ENCODE measurements at places on chromosomes 12 and 14. TPM values are rescaled to one million over a fixed set of nuclear protein-coding genes. Genes with fewer than 3 reads are reported as not detected.

DNA sequence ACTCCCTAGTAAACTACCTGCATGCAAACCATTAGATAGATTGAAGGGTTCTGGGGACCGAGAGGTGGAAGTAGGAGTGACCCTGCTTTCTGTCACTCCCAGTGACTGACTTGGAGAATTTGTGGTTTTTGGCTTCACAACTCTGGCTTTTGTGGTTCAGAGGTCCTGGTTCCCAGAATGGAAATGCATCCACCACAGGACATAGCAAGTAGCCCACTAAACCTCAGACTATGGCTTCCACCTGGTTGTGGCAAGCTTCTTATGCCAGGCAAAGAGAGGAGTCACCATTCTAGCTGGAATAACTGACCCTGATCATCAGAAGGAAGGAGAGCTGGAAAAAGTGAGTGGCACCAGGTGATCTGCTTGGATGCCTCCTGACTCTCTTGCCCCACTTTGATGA lies 162.4 kb upstream of the TMEM260 start:
- DNase-seq = no peak

DNA sequence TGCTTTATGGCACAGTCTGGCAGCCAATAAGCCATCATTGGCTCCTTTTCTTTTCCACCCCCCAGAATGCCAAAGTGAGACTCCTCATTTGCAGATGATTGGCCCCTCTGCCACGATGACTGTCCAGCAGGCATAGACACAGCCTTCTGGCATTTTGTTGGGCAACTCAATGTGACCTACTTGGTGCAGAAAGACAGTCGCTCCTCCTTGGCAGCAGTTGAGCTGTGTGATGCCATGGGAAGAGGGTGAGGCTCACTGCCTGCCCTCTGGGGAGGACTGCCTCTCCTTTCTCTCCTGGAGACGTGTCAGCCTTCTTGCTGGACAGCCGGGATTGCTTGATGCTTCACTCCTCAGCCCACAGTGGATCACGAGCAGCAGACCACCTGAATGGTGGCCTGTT lies 264.9 kb downstream of the C12orf75 start:
- no peak for DNase-seq

TROAP gene
- total RNA-seq = 5.8 TPM

GRCh38 chr12:88450136-88450535 lies 130.1 kb downstream of the KITLG start:
- no peak for DNase-seq

GRCh38 chr14:51323492-51323891 lies 83.4 kb downstream of the TMX1 start:
- DNase-seq = no peak

DNA sequence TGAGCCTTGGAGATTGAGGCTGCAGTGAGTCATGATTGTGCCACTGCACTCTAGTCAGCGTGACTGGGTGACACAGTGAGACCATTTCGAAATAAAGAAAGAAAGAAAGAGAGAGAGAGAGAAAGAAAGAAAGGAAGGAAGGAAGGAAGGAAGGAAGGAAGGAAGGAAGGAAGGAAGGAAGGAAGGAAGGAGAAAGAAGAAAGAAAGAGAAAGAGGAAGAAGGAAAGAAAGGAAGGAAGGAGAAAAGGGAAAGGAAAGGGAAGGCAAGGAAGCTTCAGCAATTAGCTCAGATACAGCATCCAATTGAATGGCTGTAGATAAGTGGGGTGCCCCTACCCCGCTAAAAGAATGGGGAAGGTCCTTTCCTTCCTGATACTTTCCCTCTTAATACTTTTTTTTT lies 9.5 kb upstream of the NAA30 start:
- no peak for DNase-seq

DNA sequence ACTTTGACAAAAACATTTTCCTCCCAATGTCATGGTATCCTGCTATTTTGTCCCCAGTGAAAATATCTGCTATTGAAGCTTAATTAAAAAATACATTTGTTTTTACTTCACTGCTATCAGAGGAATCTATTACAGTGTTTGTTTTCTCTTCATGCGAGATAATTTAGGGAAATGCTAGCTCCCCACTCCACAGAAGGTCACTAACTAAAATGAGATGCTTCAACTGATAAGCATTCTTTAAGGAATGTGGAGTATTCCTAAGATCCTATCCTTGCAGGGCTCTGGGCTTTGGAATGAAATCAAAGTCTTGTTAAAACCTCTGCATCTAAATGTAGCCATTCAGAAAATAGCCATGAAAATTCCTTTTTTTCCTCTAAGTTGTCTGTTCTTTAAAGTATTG lies 39.5 kb downstream of the PAX9 start:
- DNase-seq = no peak

DNA sequence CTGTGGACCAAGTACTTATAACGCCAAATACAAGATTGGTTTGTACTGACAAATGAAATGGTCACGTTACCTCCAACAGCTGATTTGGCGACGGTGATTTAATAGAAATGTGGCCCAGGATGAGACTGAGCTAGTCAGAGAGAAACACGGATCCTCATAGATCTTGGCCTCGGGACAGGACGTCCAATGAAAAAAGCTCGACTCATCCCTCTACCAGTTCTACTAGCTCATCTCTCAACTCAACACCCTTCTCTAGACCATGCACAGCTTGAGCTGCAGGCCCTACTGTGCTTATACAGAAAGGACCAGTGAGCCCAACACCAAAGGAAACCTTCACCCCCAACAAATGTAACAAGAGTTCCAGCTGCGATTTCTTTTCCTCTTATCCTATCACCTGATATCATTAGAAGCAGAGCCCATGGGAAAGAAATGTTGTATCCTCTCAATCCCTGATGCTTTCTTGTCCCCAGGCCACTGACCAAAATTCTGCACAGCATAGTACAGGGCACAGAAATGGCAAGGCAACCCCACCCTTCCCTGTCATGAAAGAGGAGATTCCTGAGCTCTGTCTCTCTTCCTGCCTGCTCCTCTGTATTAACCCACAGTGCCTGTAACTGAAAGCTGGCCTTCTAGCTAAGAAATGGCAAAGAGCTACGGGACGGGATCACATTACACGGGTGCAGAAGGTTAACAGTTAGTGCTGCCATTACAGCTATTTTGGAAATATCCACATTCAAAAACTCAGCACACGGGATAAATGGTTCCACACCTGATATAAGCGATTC lies 39.2 kb downstream of the DICER1 start:
- DNase-seq = no peak

DNA sequence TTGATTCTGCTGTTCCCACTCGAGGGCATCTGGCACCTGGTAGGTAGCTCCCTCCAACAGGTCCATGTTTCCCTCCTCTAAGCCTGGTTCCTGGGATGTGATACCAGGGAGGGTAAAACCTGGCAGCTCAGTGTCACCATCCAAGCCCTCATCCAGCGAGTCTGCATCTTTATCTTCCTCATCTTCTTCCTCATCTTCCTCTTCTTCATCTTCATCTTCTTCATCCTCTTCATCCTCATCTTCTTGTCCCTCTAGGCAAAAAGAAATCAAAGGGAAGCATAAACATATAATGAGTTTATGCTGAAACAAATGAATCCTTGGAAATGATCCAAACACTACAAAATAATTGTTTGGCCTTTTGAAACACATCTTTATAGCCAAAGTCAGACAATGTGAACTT lies 55.3 kb downstream of the ARMH4 start:
- no peak for DNase-seq

GPR132 gene
- total RNA-seq = 4.0 TPM

DNA sequence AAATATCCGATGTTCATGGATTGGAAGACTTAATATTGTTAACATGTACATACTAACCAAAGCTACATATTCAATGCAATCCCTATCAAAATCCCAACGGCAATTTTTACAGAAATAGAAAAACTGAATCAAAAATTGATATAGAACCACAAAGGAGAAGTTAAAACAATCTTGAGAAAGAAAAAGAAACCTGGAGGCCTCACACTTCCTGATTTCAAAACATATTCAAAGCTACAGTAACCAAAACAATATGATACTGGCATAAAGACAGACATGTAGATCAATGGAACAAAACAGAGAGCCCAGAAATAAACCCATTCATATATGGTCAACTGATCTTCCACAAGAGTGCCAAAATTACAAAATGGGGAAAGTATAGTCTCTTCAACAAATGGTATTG lies 5.4 kb upstream of the PELI2 start:
- DNase-seq = no peak

DNA sequence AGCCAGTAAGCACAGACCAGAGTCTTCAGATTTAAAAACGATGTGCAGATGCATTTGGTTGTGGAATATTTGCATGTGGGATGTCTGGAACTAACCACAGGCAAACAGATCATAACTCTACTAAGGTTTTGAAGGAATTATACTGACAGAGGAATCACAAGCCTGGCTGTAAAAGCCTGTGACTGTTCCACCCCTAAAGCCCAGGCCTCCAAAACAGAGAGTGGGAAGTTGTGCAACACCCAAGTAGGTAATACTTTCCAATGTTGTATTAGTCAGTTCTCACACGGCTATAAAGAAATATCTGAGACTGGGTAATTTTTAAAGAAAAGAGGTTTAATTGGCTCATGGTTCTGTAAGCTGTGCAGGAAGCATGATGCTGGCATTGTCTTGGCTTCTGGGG lies 68.1 kb upstream of the DCD start:
- no peak for DNase-seq

Data from mucosa of descending colon (tissue), 3 donors.